ENCODE measurements at places on chromosomes 13 and 19. TPM values are rescaled to one million over a fixed set of nuclear protein-coding genes. Genes with fewer than 3 reads are reported as not detected.

The CRTC1 gene
- 2.1 TPM for total RNA-seq

The ZNF723 gene
- total RNA-seq = not detected

The NFIX gene
- 122 TPM for total RNA-seq

The OR7A5 gene
- total RNA-seq = not detected

The ZNF492 gene
- total RNA-seq = not detected

The IL17D gene
- 1.4 TPM for total RNA-seq

The TEX29 gene
- 0.17 TPM for total RNA-seq

The TBC1D4 gene
- total RNA-seq = 12.5 TPM

The PNMA8A gene
- 5.5 TPM for total RNA-seq

The IGLON5 gene
- not detected for total RNA-seq

The C19orf38 gene
- total RNA-seq = 1.2 TPM

The NLRP4 gene
- total RNA-seq = not detected

The ZNF836 gene
- total RNA-seq = 8.2 TPM

The OR7G3 gene
- not detected for total RNA-seq

The CYP2F1 gene
- total RNA-seq = not detected

The NCAN gene
- under 0.01 TPM for total RNA-seq

The FRY gene
- total RNA-seq = 9.2 TPM

The TMEM238 gene
- not detected for total RNA-seq

The CYP2A7 gene
- not detected for total RNA-seq

The RNF225 gene
- total RNA-seq = 0.17 TPM

The ZNF766 gene
- 12.3 TPM for total RNA-seq

The NLRP5 gene
- total RNA-seq = not detected

The LRG1 gene
- not detected for total RNA-seq

The GJB2 gene
- 1.3 TPM for total RNA-seq

The CEACAM4 gene
- not detected for total RNA-seq

The LAIR2 gene
- total RNA-seq = not detected

The RFPL4A gene
- not detected for total RNA-seq

The PPAN gene
- 21.9 TPM for total RNA-seq

The ATCAY gene
- not detected for total RNA-seq

The SLC10A2 gene
- not detected for total RNA-seq

The PGLYRP2 gene
- total RNA-seq = not detected

The HCST gene
- total RNA-seq = 3.2 TPM

The SPINT2 gene
- total RNA-seq = 1.4 TPM

The CASP14 gene
- total RNA-seq = not detected

The SBK3 gene
- 0.16 TPM for total RNA-seq

The ZNF432 gene
- total RNA-seq = 7.7 TPM

The CCL25 gene
- 0.16 TPM for total RNA-seq

The CABP5 gene
- not detected for total RNA-seq

The CYP4F12 gene
- total RNA-seq = not detected

The SERTM1 gene
- not detected for total RNA-seq

The ANO8 gene
- 2.2 TPM for total RNA-seq

The CALR3 gene
- not detected for total RNA-seq

The STX10 gene
- 76.8 TPM for total RNA-seq

The ZNF154 gene
- total RNA-seq = 2.8 TPM

The CD209 gene
- total RNA-seq = not detected

The TMEM86B gene
- total RNA-seq = 1.5 TPM

The RXFP2 gene
- not detected for total RNA-seq

The ADPRHL1 gene
- 2.8 TPM for total RNA-seq

Data from bronchial smooth muscle cell (primary cell).